CD8-positive, alpha-beta memory T cell (primary cell): ENCODE measurements at places on chromosomes 3 and 15. TPM values are rescaled to one million over a fixed set of nuclear protein-coding genes. Genes with fewer than 3 reads are reported as not detected.

DNA sequence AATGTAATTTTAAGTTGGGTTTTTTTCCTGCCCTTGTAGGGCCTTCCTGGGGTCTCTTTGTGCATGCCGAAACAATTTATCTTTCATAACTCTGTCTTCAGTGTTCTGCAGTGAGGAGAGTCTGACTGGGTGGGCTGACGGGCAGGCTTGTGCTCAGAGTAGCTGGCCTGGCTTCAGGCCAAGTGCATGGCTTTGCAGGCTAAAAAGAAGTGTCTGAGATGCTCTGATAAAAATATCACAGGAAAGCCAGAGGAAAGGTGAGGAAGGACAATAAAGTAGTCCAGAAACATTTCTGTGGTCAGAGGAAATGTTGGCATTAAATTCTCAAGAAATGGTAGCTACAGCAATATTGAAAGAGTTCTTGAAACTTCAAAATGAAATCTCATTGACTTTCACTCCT is 25.5 kb downstream of the ST3GAL6 start:
- no peak for DNase-seq

The AVEN gene
- 9.6 TPM for polyA plus RNA-seq

The PPP2R3A gene
- 0.18 TPM for polyA plus RNA-seq

- DNase-seq: no peak
Measured at GRCh38 chr3:13092621-13093617, 19.7 kb upstream of the IQSEC1 start.

- DNase-seq: no peak
Measured at GRCh38 chr3:117630469-117630868, 920.9 kb downstream of the TUSC7 start.

DNA sequence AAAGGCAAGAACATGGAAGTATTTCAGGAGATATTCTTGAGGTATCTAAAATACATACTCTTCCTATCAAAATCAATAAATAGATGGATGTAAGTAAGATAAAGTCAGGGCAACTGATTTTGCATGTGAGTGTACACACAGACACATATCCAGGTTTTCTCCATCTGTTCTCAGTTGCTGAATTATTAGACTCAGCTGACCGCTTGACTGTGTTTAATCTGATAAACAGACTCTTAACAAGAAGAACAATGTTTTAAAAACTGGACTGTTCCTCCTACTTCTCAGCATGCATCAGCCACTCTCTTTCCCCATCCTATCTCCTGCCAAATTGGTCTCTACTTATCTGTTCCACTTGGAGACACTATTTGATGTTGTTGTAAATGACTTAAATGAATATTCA is 73.5 kb downstream of the GOLGA8G start:
- DNase-seq: no peak

- DNase-seq: peak; percentile 40
Measured at GRCh38 chr15:41870689-41871081, 23.2 kb downstream of the SPTBN5 start.

The CCR3 gene
- polyA plus RNA-seq: 0.22 TPM

The SLC28A1 gene
- polyA plus RNA-seq: not detected

The PIF1 gene
- 0.25 TPM for polyA plus RNA-seq
